ENCODE measurements at places on chromosomes 5 and 9.

DNA sequence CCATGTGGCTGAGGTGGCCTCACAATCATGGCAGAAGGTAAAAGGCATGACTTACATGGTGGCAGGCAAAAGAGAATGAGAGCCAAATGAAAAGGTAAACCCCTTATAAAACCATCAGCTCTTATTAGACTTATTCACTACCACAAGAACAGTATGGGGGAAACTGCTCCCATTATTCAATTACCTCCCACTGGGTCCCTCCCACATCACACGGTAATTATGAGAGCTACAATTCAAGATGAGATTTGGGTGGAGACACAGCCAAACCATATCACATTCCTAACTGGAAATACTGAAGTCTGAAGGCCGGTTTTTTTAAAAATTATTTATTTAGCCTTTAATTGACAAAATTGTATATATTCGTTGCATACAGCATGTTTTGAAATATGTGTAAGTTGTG is 28.5 kb downstream of the FBXL7 start:
- no peak for DNase-seq

GRCh38 chr5:44412286-44412685 is 23.1 kb upstream of the FGF10 start:
- no peak for DNase-seq

DNA sequence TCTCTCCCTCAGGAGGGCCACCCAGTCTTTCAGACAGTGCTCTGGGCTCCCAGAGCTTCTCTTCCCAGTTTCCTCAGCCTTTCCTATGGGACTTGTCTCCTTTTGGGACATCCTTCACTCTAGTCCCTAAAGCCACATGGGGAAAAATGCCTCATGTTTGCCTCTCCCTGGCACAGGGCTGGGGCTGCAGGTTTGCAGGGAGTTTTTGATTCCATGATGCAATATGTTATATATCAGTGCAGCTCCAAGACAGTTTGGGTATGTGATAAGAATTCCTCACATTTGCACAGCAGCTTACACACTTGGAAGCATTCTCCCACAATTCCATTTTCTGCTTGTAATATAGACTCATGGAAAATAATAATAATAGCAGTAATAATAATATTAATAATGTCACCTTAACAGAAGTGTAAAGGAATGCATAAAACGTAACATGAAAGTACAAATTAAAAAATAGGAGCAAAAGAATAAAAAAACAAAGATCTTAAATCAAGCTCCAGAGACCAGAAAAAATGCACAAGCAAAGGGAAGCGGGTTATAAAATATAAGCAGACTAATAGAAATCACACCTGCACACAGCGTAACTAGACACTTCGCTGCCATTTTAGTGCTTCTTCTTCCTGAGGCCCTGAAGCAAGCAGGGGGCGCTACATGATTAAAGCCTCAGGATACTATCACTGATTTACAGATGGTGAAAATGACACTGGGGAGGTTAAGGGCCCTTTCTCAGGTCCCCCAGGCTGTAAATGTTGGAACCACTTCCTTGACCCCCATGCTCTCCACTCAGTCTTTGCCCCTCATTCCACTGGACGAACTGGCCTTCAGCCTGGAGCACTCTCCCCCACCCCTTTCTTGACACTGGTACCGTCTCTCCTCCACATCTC is 70.0 kb upstream of the IL17B start:
- DNase-seq: no peak

GRCh38 chr5:171939951-171940350 is 66.5 kb downstream of the FBXW11 start:
- no peak for DNase-seq

DNA sequence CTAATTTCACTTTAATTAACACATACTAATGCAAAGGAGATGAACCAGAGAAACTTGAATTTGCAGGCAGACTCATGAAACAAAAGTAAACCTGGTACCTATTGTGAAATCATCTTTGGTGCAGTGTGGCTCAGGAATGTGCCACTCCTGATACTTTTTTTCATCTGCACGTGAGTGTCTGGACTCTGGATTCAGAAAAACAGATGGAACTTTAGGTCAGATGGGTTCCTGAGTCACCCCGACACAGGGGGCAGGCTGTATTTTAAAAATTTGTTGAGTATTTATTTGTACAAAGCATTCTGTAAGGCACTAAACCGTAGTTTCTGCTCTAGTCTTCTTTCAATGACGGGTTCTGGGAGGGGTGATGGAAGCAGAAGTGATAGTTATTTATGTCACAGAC is 52.2 kb upstream of the TUT7 start:
- no peak for DNase-seq

DNA sequence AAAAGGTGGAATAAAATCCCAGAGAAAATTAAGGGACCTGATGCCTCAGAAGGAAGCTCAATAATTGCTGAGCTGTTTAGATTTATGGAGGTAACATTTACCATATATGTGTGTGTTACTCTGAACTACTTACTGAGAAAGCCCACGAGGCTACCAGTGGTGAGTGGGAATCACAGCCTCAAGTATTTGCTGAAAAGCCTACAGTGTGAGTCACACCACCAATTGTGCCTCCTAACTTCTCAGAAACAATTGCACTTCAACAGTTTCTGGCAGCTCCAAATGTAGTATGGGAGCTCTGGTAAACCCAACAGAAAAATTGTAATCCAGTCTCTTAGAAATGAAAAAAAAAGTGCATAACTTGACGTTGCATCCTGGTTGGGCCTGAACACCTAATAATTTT is 551.6 kb downstream of the PRDM9 start:
- DNase-seq: no peak

GRCh38 chr9:115400796-115401195 is 282.8 kb upstream of the TNC start:
- peak; percentile 17 for DNase-seq

- no peak for DNase-seq
Measured at GRCh38 chr5:71834601-71835000, 115.5 kb downstream of the CARTPT start.

DNA sequence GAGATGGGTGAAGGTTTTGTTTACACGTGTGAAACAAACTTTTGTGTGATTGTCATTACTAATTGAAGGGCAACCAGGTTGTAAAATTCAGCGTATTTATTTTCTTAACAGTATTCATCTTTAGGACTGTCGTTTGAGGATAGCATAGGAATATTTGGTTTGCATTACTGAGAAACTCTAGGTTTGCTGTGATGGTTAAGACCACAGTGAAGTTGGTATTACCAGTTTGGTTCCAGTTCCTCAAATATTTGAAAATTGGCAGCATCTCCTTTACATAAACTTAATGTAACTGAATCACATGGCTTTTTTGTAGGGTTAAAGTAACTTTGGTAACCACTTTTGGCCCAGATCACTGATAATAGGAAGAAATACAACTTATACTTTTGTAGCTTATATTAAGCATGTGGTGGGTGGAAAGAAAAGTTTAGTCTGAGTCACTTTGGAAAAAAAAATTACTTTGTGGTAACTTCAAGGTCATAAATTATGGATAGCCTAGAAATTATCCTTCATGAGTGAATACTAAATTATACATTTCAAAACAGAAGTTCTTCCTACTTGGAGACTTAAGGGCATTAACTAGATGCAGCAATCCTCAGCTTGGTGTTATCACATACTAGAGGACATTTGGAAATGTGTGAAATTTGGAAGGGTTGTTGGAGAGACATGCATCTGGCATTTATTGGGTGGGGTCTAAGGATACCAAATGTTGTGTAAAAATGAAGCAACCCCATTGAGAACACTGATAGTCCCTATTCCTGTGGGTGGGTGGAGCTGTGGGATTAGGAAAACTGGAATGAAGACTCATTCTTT is 33.9 kb downstream of the G3BP1 start:
- DNase-seq: no peak

- peak; percentile 73 for DNase-seq
Measured at GRCh38 chr5:170183816-170184687, 48.7 kb upstream of the C5orf58 start.

DNA sequence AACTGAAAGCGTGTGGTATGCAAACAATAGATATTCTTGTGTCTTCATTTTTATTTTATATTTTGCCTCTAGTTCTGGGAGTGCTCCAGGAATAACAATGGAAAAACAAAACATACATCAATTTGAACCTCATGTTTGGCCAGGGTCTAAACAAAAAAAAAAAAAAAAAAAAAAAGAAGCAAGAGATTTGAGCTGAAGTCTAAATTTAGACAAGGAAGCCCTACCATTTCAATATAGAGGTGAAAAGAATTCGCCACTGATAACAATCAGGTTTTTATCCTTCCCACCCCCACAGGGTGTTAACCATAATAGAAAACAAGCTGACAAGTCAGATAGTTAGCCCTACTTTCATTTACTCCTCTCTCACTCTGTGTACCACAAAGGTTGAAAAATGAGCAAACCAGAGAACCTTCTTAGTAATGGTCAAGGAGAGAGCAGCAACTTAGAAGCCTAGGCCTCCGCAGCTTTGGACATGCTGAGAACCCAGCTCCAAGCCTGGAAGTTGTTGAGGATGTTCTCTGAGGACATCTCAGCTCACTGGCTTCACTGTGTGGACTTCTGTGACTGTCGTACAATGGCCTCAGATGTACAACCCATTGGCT is 118.2 kb upstream of the HMHB1 start:
- DNase-seq: no peak

DNA sequence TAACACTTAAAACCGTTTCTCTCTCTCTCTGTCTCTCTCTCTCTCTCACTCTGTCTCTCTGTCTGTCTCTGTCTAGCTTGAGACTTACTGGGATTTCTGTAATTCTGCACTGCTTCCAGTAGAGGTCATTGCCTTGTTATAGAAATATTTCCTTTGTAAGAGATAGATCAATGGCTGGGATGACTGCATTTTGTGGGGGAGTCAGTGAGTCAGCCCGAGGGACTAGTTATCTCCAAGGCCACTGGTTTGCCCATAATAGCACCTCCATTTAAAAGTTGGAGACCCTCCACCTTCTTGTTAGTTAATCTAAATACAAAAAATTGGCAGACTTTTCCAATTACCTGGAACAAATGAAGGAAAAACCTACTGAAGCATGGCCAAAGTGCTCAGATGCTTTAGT is 547.2 kb downstream of the LRRC70 start:
- DNase-seq: peak; percentile 28

DNA sequence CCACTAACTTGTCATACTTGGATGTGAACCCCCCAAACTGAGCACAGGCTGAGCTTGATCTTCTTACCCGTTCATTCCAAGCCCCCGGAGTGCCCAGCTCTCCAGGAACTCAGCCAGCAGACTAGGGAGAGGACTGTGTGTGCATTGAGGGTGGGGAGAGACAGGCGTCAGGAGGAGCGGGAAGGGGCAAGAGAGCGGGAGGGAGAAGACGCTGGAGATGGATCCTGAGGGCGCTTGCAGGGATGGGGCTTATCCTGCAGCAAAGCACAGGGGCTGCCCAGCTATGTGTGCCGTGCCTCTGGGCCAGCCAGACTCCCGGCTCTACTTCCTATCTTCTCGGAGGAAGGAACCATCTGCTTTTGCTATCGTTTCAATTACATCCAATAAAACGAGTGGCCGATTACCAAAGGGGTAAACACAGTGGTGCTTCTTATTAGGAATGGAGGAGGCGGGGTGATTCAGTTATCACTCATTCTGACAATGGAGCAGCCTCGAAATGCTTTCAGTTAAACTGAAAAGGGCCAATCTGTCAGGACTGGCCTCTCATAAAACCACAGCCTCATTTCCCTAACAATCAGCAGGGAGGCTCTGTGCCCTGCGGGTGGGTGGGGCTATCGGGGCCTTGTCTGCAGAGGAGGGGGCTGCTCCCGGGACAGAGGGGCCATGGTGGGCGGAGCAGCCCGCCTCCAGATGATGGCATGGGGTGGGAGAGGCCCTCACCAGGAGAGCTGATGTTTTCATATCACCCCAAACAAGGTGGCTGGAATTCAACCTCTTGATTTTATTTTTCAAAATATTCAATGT is 168.2 kb downstream of the DAB2IP start:
- peak; percentile 51 for DNase-seq

DNA sequence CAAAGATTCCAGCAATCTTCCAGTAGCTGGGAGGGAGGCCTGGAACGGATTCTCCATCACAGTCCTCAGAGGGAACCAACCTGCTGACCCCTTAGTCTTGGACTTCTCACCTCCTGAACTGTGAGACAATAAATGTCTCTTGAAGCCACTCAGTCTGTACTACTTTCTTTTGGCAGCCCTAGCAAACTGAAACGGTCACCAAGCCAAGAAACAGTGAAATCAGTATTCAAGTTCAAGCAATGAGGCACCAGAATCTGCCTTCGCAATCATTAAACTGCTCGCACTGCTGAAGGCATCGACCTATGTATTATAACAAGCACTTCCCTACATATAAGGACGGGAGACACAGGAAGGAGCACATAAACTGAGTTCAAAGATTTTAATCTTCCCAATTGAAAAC is 120.6 kb upstream of the PUM3 start:
- no peak for DNase-seq
